ENCODE measurements at places on chromosomes 11 and 22.

DNA sequence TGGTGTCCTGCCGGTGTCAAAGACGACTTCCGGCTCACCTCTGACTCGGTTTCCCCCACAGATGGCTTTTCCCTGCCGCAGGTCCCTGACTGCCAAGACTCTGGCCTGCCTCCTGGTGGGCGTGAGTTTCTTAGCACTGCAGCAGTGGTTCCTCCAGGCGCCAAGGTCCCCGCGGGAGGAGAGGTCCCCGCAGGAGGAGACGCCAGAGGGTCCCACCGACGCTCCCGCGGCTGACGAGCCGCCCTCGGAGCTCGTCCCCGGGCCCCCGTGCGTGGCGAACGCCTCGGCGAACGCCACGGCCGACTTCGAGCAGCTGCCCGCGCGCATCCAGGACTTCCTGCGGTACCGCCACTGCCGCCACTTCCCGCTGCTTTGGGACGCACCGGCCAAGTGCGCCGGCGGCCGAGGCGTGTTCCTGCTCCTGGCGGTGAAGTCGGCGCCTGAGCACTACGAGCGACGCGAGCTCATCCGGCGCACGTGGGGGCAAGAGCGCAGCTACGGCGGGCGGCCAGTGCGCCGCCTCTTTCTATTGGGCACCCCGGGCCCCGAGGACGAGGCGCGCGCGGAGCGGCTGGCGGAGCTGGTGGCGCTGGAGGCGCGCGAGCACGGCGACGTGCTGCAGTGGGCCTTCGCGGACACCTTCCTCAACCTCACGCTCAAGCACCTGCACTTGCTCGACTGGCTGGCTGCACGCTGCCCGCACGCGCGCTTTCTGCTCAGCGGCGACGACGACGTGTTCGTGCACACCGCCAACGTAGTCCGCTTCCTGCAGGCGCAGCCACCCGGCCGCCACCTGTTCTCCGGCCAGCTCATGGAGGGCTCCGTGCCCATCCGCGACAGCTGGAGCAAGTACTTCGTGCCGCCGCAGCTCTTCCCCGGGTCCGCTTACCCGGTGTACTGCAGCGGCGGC lies 5.5 kb downstream of the B3GNT6 start:
- DNase-seq: peak; percentile 17

- peak; percentile 57 for DNase-seq
These were observed 4.7 kb downstream of the MPEG1 start for GRCh38 chr11:59207988-59208451.

DNA sequence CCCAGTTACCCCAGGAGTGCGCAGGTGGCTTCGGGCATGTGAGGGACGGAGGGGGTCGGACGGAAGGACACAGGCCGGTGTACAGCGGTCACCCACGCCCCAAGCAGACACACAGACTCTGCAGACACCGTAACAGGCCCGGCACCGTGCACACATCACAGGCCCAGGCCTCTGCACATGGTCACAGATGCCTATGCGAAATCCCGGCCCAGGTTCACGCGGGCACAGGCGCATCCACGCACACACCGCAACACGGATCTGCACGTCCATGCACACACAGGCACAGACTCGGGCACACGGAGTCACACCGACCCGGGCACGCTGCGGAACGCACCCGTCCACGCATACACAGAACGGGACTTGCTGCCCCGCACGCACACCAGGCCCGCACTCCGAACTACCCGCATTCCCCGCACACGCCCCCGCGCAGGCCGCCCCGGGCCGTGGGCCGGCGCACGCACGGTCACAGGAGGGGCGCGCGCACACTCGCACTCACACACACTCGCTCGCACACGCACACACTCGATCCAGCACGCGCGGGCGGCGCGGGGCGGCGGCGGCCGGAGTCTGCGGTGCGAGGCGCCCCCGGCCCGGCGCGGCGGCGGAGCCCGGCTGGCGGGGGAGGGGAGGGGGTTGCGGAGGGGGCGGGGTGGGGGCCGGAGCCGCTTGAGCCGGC lies at the start of gene MGAT3:
TSS of gene MGAT3 (plus strand) at position 491 of the 676 bp plus-strand sequence. CDS start 30,336 bp downstream, outside the sequence.
- DNase-seq: no peak

- DNase-seq: no peak
These were observed at the start of gene FGF3 for GRCh38 chr11:69818603-69819441. TSS of gene FGF3 (minus strand) at chr11:69819416. CDS start at chr11:69818933, 483 bp downstream.
